ENCODE measurements at places on chromosomes 11 and 22.

GRCh38 chr11:115921986-115922385 lies 417.8 kb upstream of the CADM1 start:
- no peak for DNase-seq

GRCh38 chr11:63250162-63251050 lies 7.0 kb upstream of the SLC22A25 start:
- DNase-seq, result no peak

DNA sequence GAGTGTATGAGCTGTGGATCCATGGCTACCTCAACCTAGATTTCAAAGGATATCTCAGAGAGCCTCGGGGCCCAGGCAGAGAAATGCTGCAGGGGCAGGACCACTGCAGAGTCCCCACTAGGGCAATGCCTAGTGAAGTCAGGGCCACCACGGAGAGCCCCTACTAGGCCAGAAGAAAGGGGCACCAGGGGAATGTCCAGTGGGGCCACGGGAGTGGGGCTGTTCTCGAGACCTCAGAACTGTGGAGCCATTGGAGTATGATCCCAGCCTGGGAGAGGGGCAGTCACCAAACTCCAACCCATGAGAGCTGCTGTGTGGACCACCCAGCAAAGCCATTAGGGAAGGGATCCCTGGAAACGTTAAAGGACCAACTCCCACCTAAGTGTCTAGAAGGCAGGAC lies 24.5 kb downstream of the RTL6 start:
- DNase-seq, result no peak

GRCh38 chr11:119185981-119186634 lies 833 bp downstream of the NHERF4 start:
- DNase-seq, result no peak

DNA sequence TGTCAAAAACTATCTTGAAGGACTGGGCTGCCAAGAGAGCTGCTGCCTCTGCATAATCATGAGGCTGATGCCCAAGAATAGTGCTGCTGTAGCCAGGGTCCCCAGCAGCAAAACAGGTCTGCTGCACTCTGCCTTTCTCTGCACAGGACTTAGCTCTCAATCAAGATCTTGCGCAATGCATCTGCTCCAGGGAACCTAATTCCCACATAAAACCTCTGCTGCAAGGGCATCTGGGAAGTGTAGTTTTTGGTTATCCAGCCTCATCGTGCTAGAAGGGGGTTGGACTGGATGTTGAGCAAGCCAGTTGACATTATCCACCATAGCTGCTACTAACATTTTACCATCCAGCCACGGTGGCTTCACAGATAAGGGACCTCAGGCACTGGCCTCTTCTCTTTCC lies 192.7 kb downstream of the C11orf91 start:
- no peak for DNase-seq
